ENCODE measurements at places on chromosomes 5 and 9.

DNA sequence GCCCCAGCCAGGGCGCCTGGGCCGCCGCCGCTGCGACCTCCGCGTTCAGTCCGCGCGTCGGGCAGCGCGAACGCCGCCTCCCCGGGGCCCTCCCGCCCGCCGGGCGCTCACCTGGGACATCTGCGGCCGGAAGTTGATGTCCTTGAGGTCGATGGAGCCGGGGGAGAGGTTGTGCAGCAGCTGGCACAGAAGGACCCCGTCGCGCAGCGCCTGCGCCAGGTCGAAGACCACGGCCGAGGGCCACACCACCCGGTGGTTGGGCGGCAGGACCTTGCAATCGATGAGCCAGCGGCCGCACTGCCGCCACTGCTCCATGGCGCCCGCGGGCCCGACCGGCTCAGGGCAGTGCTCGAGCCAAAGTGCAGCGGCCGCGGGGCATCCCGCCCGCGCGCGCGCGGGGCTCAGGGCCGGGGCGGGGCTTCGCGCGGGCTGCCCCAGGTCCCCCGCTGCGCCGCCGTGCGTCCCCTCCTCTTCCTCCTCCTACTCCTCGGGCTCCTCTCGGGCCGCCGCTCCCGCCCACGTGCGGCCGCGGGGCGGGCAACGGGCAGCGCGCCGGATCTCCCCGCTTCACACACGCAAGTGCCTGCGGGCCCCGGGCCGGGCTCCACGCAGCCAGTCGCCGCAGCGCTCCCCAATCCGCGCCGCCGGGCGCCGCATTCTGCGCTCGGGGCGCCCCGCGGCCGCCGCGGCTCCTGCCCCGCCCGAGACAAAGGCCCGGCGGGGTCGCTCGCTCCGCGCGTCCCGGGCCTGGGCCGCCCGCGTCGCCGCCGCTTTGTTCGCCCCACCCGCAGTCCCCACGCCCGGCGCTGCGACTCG is at the start of gene VAV2:
Gene VAV2, minus strand, starts transcription at position 361 of the 816 bp plus-strand sequence. Its CDS starts 46 bp downstream, at position 315.
- no peak for DNase-seq

GRCh38 chr5:92505145-92505544 is 1075.9 kb downstream of the NR2F1-AS1 start:
- no peak for DNase-seq

- no peak for DNase-seq
These were observed 52.8 kb upstream of the SLC44A1 start for GRCh38 chr9:105191508-105192121.

- DNase-seq: no peak
These were observed 5.8 kb upstream of the ENTPD8 start for GRCh38 chr9:137446851-137447471.

GRCh38 chr5:40991168-40991980 is 79.8 kb downstream of the MROH2B start:
- DNase-seq: no peak

Data from erythroblast (primary cell).